NCI-H1048 (cell line): ENCODE measurements at places on chromosomes 5 and 9.

DNA sequence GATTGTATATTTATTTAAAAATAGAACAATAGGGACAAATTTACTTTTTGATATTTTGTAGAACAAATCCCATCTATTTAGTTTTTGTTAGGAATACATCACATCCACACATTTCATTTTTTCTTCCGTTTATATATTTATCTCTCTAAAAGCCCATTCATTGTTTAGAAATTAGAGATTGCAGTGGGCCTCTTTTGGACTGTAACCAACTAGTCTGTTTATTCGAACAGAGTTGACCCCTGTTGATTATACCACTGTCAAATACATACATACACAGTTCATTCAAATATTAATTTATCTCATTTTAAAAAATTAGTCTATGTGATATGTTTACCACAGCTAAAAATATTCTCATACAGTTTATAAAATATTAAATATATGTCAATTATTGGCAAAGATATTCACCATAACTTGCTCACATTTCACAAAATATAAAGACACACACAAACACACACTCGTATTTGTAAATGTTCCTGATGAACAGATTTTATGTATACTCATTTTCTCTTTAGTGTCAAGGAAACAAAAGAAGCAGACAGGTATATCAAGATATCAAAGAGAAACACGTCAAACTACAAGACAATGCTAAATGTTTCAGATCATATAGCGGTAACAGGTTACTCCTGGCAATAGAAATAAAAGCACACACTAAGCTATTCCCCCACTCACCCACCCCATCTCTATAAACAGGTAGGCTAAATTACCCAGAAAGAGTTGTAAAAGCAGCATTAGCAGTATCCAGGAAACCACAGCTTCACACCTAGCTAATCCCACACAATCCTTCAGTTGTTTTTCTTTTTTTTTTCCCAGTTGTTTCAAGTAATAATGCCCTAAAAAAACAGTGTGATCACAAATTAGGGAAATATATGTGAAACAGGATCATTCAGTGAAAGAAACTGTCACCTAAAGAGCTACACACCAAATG is 283.9 kb downstream of the ADAMTS6 start:
- no peak for DNase-seq

DNA sequence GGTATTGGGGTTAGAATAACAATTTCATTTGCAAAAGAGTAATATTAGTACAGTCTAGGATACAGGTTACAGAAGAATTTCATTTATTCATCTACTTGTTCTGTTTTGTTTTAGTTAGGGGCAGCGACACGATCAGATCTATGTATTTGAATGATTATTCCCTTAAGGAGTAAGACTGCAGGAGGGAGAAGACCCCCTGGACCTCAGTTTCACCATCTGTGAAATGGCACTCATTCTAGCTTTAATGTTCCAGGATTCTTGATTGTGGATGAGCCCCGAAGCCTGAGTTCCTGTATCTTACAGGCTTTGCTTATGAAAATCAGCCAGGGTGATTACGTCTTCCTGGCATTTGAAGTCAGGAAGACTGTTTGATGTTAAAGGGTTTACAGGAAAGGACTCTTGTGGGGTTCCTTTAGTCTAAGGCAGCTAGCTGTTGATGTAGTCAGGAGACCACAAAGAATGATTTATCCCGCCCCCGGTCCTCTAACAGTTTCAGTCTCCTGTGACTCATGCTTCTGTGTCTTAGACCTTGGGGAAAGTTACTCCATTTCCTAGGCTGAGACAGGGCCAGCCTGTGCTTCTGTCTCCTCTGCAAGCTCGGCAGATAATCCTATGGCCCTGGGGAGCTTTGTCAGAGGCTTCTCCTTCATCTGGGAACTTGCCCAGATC is 11.5 kb downstream of the SMIM3 start:
- no peak for DNase-seq

GRCh38 chr5:74126294-74126693 is 500.3 kb downstream of the ARHGEF28 start:
- DNase-seq: no peak

DNA sequence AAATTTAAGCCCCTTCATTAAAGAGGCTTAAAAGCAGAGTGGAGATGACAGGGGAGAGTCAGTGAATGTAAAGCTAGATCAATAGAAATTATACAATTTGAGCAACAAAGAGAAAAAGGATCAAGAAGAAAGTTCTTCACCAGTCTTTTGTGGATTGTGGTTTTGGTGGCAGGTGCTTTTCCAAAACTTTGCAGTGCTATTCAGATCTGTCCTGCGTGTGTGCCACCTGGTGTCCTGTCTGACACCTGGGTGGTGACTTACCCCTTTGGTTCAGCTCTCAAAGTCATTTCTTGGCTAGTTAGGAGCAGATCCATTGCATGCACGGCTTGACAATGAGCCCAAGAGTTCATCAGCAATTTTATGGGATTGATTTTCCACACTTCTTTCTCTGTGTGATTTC is 69.4 kb downstream of the SREK1 start:
- no peak for DNase-seq

DNA sequence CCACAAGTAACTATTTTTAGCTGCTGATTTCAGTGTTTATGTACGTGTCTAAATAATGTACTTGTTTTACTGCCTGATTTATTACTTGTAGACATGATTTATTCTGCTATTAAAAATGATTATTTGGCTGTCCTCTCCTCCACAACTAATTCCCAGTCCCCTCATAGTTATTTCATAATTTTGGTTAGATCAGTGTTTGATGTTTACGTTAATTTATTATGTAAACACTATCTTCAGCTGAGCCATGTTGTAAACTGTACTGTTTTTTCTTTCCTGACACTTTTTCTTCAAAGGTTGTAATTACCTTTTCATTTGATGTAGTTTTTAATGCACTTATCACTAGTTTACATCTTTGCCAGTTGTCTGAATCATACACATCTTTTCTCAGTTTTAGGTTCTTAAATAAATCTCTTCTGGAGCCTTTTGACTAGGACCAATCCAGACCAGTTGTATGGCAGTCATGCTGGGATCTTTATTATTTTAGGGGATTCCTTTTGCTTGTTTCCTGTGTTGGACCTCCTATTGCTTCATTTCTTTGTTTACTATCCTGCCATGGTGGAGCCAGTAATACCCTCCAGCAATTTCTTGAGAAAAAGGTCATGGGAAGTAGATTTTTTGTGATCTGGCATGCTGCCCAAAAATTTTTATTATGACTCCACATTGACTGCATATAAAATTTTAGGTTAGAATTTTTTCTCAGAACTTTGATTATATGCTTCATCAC is 16.1 kb downstream of the AP3S1 start:
- no peak for DNase-seq

DNA sequence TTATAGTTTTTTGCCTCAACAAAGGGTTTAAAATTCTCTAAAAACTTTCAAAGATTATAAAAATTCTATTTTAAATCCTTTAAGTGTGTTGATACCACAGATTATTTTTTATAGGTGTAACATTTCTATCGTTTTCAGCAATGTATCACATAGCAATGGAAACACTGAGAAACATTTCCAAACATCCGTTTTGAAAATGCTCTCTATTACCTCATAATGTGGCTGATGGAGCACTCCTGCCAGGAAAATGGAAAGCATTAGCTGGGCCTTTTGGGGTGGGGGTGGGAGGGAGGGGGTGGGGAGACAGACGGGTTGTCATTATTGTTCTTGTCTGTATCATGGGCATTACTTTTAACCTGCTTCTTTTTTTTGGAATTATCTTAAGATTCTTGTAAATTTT is 516.5 kb downstream of the ACTL7B start:
- no peak for DNase-seq

DNA sequence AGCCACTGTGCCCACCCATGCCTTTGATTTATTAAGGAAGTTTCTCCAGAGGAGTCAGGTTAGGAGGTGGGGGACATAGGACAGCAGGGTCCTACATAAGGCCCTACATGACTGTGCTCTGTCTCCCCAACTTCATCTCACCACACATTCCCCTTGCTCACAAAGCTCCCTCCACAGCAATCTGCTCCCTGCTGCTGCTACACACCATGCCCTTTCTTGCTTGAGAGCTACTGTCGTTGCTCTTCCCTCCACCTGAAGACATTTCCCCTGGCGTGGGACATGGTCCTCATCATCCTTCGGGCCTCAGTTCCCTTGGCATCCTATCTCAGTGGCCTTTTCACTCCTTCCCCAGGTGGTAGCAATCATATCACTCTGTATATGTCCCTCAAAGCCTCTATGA is 75.9 kb upstream of the DAPK1 start:
- DNase-seq: no peak

GRCh38 chr9:794386-794785 is 47.1 kb upstream of the DMRT1 start:
- no peak for DNase-seq

DNA sequence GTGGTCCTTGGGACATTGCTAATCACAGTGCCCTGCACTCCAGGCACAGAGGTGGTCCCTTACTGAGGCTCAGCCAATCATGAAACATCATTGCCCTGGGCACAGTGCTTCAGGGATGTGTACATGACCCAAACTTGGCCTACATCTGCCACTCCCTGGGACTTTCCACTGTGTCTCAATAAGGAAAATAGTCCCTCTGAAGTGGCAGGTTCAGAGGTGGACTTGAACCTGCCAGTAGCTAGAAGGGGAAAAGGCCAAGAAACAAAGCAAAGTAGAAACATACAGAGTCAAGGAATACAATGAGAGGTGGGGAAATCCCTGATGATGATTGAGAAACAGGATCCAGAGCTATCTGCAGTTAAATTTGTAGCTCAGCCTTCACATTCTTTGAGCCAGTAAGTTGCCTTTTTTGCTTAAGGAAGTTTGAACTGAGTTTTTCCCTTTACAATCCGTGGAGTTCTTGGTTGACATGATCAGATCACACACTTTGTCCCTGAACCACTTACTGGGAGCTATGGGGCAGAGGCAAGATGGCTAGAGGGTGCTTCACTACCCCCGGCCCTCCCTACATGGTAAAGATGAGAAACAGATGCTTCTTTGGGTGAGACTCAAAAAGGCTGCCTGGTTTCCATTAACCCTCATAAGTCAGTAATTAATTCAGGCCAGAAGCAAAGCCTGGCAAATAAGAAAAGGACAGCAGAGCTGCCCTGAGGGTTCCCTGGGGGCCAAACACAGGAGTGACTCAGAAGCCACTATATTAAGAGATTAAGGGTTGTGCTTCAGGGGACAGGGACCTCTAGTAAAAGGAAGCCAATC is 57.6 kb downstream of the SH3TC2 start:
- no peak for DNase-seq

- no peak for DNase-seq
These were observed 142.3 kb upstream of the KLF9 start for GRCh38 chr9:70556771-70557170.

GRCh38 chr5:134438721-134439123 is 27.0 kb upstream of the CDKN2AIPNL start:
- DNase-seq: no peak

DNA sequence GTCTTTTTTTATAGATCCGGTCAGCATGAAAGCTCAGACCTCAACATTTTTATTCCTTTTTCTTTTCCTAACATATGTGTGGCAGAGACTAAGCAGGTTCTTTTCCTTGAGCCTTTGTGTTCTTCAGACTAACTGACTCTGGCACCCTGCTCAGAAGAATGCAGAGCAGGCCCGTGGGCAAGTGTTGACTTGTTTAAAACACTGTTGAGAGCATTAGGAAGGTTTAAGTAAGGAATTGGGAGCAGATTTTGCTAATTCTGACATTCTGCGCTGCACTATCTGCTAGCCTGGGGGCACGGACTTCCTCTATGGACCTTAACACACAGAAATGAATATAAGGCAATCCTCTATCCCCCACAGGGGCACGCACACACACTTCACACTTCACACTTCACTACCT is 182.5 kb upstream of the PIK3R1 start:
- DNase-seq: no peak

GRCh38 chr9:112051812-112052211 is 123.3 kb downstream of the SUSD1 start:
- DNase-seq: no peak

- DNase-seq: no peak
These were observed 379.5 kb downstream of the CDH18 start for GRCh38 chr5:19608444-19609002.

DNA sequence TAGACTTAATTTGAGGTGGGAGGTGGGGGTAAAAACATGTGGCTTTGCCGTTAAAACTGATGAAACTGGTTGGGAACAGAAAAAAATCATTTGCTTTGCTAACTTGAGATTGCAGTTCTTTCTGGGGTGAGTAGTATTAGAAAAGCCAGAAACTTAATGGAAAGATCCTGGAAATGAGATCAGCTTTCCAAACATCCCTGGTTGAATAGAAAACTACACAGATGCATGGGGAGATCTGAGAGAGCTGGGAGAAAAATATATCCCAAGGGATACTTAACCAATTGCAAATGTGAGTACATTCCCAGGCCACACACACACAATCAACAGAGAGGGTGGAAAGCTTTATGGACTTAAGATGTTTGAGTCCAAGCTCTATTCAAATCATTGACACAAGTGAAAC is 222.3 kb downstream of the YTHDC2 start:
- DNase-seq: no peak

- DNase-seq: no peak
These were observed 28.9 kb downstream of the FYB1 start for GRCh38 chr5:39190311-39191102.

DNA sequence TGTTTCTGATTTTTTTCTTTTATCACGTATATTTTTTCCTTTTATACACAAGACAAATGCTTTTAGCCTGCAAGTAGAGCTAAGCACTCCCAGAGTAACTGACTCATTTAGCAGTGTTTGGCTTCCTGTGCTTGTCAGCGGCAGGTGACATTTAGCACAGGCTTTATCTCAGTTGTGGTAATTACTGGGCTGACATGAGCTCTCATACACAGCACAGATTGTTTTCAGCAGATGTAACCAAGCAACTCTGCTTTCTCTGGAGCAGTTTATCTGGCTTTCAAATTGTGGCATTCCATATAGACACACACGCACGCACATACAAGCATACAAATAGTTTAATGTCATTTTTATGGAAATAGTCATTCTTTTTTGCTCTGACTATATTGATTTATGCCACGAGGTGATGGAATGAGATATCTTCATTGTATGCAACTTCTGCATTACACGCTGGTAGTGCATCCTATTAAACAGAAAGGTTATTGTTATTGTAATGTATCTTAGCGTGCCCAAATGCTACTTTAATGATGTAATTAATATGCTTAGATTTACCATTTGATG is 379.0 kb upstream of the GRAMD2B start:
- DNase-seq: no peak

DNA sequence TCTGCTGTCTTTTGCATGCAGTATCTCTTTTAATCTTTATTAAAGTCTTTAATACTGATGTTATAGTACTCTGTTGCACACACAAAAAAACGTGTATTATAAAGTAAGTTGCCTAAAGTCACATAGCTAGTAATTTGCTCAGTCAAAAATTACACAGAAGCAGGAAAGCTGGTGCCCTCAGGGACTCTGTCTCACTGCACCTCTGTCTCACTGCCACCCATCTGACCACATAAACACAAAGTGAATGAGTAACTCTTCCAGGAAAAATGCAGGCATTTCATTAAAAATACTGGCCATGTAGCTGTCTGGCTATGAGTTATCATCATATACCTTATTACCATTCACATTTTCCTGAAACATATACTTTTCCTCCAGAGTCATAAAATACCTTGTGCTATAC is 591.7 kb downstream of the CSNK1G3 start:
- DNase-seq: no peak

- DNase-seq: no peak
These were observed 96.4 kb downstream of the OXCT1 start for GRCh38 chr5:41773799-41774198.
